Stimulated activated naive B cell treated with anti-CD40 and anti-IgM and Interleukin-4, amounts not matched to agents 10 μg/mL and 1 μg/mL and 100 μg/mL, for 72 hours (primary cell): ENCODE measurements at places on chromosomes 6 and 20.

- DNase-seq: no peak
These were observed 660.2 kb upstream of the ADGRB3 start for GRCh38 chr6:67974931-67975330.

GRCh38 chr6:87743454-87743853, 41.4 kb upstream of the AKIRIN2 start:
- DNase-seq: no peak

- no peak for DNase-seq
These were observed 253.2 kb downstream of the PLCB1 start for GRCh38 chr20:8385247-8385646.

GRCh38 chr6:117561128-117561527, 41.2 kb downstream of the GOPC start:
- no peak for DNase-seq

DNA sequence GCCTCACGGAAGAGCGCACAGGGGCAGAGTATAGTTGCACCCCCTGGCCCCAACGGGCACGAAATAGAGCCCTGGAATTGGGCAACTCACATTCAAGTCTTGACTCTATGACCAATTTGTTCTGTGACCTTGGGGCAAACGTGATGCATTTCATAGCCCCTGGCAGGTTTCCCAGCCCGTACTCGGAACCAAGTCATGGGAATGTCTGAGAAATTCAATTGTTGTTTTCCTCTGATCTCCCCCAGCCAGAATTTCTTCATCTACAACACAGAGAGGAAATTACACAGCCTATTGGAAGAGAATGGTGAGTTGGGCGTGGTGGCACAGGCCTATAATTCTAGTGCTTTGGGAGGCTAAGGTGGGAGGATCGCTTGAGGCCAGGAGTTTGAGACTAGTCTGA, 322.3 kb upstream of the SULF2 start:
- DNase-seq: no peak

- no peak for DNase-seq
These were observed 21.9 kb downstream of the NCOA7 start for GRCh38 chr6:125812394-125813292.

DNA sequence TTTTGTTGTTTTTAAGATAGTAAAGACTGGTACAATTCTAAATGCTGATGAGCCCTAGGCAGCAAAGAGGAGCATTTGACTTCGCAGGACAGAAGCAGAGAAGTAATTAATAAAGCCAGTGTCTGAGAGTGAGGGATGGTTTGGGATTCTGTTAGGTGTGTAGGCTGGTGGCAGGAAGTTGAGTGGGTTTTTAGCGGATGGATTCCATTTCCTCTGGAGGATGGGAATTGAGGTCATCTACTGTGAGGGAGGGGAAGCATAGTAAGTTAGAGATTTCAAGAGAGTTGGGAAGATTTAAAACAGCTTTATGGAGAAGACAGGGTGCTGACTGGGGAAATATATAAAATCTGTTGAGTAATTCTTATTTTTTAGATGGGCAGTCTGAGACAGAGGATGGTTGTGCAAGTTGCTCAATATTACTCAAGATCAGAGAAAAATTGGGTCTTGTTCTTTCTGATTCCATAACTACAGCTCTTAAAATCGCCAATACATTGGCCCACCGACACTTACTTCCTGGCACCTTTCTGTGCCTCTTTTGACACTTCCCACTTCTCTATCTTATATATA, 48.8 kb downstream of the PRL start:
- DNase-seq: no peak

- no peak for DNase-seq
These were observed 20.0 kb downstream of the MAP1LC3A start for GRCh38 chr20:34578521-34578920.

GRCh38 chr6:157563611-157564284, 182.8 kb downstream of the ZDHHC14 start:
- DNase-seq: peak; percentile 81

GRCh38 chr20:62766716-62767115, 29.6 kb upstream of the MRGBP start:
- DNase-seq: no peak

GRCh38 chr20:2311329-2311728, 15.5 kb downstream of the TGM3 start:
- no peak for DNase-seq

GRCh38 chr6:111703723-111704122, 98.0 kb upstream of the TRAF3IP2 start:
- no peak for DNase-seq

- no peak for DNase-seq
These were observed 117.2 kb downstream of the OTOR start for GRCh38 chr20:16865406-16865805.

DNA sequence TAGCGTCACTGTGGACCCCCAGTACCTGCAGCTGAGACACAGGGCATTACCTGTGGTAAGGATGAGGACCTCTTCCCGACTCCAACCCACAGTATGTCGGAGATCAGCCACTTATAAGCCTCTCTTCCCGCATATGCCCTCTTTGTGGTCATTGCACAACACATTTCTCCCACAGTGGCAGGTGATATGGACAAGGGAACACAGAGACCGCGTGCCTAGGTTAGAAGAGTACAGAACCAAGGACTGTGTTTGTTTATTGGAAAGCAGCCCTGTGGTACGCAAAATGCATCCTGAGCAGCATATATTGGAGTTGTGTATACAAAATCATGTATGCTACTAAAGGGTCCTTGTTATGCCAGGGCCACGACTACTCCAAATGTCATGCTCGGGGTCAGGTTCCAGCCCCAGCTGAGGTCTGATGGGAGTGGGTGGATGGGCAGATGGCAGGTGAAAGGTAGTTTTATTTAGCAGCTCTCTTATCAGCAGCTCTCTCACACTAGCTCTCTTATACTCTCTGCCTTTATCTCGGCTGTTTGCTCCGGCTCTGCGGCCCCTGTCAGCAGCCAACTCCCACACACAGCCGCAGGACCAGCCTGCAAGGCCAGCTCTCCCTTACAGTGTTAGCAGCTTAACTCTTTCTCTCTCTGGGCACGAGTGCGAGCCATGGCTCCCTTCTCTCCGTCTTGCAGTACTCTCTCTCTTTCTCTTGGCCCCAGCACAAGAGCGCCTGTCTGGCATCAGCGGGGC, 569.0 kb downstream of the KIF16B start:
- DNase-seq: no peak

DNA sequence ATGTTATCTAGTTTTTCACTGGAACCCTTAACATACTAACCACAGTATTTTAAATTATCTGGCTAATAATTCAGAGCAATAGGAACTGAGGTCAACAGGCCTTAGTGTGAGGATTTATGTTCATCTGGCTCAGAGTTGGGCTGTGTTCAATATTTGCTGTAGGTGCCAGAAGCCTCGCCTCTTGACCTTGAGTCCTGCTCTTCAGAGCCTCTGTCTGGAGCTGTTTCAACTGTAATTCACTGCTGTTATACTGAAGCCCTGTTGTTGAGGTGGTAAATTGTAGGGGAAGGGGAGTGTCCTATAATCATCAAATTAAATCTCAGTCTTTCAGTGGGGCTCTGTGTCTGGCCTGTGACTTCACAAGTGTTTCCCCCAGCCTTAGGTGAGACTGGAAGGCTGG, 184.4 kb downstream of the CDH26 start:
- no peak for DNase-seq

- DNase-seq: no peak
These were observed 41.2 kb downstream of the TMEM200A start for GRCh38 chr6:130407032-130407431.

- no peak for DNase-seq
These were observed 110.1 kb downstream of the FOXA2 start for GRCh38 chr20:22474224-22474623.

DNA sequence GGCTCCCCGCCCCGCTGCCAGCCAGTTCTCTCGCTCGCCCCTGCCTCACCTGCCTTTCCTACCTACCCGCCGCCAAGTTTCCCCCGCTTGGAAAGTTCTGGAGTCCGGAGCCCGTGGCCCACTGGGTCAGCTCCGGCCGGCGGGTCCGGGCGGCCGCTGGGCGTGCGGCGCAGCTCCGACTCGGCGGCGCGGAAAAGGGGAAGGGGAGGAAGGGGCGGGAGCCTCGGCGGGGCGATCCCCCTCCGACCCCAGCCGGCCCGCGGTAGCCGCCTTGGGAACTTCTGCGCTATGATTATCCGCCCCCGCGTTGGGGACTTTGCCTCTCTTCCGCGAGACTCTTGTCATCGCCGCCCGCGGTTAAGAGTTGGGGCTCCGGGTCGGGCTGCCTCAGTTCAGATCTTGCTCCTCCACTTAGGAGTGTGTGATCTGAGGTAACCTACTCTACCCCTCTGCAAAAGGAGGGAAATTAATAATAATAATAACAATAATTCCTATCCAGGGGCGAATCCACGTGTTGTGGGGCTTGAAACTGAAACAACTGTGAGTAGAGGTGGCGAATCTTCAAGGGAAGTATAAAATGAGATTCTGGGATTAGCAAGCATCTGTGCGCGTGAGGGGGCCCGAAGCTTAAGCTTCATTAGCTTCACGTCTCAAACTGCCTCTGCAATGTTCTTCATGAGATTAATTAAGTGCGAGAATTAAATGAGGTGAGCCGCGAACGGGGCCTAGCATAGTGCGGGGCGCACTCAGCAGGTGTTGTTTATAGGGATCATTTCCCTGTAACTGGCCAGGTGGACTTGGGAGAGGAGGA, 30.8 kb downstream of the SF3B5 start:
- peak; percentile 56 for DNase-seq

GRCh38 chr6:114432400-114432799, 89.6 kb upstream of the HS3ST5 start:
- no peak for DNase-seq

DNA sequence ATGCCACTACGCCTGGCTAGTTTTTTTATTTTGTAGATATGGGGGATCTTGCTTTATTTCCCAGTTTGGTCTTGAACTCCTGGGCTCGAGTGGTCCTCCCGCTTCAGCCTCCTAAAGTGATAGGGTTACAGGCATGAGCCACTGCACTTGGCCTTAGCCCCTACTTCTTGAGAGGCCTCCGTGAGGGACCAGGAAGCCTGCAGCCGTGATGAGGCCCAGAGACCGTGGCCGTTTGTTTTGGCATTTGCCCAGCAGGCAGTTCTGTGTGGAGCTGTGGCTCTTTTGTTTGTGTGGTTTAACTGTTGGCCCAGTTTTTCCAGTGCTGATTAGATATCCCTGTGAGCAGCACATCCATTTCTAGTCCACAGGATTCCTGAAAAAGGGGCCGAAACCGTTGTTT, 39.8 kb downstream of the SRSF3 start:
- DNase-seq: no peak

DNA sequence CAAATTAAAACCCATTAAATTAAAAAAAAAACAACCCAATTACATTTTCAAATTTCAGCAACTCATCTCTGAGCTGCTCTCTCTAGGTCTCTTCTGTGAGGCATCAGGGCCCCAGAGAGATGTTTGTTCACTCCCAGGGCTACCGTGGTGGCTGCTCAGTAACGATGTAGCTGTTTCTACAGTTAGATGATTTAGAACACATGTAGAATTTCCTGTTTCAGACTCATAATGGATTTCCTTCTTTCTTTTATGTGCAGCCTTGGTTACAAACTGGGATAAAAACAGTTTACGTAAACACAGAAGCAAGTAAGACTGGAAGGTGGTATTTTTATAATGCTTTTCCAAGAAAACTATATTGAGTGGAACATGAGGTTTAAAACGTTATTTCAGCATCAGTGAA, 116.1 kb upstream of the CCN2 start:
- no peak for DNase-seq

- no peak for DNase-seq
These were observed 45.3 kb upstream of the DSN1 start for GRCh38 chr20:36818861-36819260.

GRCh38 chr6:4801491-4802110, 25.4 kb downstream of the CDYL start:
- peak; percentile 27 for DNase-seq

DNA sequence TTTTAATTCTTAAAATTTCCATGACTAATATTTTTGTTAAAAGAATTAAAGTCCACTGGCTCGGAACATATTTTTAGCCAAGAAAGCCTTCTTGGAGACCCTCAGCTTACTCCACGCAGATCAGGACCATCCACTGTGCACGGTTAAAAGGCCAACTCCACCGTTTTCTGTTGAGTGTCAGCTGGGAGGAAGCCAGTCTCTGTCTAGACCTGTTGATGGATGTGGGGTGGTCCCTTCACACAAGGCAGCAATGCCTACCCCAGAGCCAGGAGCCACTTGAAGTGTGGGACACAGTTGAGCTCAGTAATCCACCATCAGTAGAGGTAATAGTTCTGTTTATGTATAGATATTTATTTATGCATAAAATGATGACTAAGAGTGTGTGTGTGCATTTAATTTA, 19.9 kb upstream of the QKI start:
- DNase-seq: no peak

DNA sequence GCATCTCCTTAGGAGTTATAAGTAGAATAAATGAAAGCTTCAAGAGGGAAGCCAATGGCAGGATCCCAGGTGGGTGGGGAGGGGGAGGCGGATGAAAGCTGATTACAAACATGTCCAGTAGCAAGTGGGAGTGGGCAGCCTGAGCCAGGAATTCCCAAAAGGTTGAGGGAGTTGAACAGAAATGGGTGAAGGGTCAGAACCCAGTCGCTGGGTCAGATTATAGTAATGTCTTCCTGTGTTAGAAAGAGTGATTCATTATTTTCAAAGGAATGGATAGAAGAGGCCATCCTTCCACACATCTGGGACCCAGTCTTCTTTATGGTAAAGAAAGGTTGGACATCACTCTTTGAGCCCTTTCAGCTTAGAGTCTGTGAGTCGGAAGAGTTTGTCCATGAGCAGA, 41.0 kb upstream of the FAM50B start:
- DNase-seq: no peak

DNA sequence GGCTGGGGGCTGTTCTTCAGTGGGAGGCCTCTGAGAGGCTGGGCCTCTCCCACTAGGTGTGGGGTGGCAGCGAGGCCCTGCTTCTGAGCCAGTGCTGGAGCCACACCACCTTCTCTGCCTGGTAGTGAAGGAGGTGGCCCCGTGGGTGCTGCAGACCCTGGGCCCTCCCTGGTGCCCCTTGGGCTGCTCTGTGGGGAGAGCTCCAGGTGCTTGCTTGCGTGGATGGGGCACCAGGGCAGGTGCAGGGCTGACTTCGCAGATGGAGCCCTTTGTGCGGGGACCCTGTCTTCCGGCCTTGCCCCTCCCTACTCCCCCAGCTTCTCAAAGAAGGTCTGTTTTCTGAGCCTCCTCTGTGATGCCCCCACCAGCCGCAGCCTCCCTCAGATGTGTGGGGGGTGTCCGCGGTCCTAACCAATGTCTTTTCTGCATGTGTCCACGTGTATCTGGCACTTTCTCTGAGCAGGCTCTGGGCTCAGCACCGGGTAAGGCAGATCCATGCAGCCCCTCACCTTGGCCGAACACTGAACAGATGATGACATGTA, 17.2 kb upstream of the MYT1 start:
- no peak for DNase-seq

- DNase-seq: no peak
These were observed 187.6 kb downstream of the EPM2A start for GRCh38 chr6:145547594-145548335.

DNA sequence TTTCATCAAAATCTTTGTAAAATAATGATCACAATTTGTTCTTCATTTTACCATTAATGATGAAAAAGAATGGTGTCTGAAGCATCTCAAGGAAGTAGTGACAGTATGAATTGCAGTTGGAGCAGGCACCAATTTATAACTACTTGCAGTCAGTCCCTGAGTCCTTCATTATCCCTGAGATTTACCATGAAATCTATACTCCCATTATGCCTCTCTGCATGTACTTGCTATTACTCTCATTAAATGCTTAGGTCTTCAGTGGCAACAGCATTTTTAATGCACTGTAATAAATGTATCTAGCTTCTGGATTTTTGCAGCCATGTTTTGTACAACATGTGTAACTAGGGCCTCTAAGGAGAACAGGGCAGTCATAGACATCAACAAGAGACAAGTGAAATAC, 708.8 kb downstream of the EYS start:
- DNase-seq: no peak

GRCh38 chr6:36484736-36485135, 41.9 kb downstream of the KCTD20 start:
- DNase-seq: no peak
